ENCODE measurements at places on chromosomes 5 and 9.

DNA sequence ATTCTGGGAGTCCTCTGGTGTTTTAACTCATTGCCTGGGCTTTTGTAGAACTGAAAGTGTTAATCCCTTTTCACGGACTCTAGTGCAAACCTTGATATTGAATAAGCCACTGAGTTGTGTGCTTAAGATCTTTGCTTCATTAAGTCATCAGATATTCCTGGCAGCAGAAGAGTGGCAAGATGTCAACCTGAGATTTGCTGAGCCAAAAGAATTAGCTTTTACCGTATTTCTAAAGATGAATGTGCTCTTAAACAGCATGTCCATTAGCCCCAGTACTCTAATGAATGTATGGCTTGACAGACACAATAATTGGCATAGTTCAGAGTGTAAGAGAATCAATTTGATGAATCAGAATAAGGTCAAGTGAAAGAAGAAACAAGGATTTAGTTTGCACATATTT lies 87.2 kb upstream of the CDH6 start:
- no peak for DNase-seq

DNA sequence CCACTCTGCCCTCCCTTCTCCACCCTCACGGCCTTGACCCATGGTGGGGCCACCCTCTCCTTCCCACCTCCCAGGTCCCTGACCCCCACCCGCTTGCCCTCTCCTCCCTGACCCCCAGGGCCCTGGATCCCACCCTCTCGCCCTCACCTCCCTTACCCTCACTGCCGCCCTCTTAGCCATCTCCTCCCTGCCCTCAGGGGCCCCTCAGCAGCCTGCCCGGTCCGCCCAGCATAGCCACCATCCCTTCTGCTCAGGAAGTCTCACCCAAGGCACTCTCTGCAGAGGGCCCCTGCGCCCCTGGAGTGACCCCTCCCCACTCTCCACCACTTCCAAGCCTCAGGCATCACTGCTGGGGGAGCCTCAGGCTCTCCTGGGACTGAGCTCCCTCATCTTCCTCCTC lies 66.3 kb downstream of the MRPL36 start:
- DNase-seq, result no peak

DNA sequence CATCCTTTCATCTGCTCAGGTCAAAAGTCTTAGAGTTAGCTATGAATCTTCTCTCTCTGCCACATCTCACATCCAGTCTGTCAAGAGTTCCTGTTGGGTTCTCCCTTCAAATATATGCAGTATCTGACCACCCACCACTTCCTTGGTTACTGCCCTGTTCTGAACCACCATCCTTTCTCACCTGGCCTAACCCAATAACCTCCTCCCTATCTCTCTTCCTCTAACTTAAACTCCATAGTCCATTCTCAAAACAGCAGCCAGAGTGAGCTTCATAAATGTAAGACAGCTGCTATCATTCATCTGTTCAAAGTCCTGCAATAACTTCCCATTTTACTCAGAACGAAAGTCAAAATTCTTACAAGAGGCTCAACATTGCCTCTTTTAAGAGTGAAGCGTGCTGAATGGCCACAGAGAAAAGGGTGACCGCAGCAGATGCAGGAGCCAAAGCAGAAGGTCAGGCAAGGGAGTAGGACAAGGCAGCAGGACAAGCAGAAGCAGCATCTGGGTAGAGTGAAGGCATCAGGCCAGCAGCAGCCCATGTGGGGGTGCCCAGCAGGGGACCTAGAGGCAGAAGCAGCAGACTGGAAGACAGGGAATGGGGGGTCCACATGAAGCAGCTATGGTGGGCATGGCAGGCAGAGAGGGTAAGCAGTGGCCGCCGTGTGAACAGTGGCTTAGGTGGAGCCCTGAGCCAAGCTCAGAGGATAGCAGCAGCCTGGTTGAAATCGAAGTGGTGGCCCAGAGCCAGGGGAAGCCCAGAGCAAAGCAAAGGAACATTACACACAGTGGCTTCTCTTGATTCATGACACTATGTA lies 39.3 kb upstream of the CDC42SE2 start:
- DNase-seq, result no peak

DNA sequence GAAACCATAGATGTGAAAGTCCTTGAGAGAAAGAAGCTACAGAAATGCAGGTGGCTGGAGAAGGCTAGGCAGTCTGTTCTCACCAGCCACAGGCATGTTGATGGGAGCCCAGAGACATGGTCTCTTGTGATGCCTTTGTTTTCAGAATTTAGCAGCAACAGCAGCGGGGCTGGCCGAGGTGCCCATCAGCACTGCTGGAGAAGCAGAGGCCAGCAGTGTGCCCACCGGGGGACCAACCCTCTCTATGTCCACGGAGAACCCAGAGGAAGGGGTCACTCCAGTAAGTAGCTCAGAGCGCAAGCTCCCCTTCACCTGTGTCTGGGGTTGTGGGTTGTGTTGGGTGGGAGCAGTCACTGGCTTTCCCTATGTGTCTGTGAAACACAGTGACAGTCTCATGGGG lies 59.6 kb downstream of the COL15A1 start:
- DNase-seq, result no peak

DNA sequence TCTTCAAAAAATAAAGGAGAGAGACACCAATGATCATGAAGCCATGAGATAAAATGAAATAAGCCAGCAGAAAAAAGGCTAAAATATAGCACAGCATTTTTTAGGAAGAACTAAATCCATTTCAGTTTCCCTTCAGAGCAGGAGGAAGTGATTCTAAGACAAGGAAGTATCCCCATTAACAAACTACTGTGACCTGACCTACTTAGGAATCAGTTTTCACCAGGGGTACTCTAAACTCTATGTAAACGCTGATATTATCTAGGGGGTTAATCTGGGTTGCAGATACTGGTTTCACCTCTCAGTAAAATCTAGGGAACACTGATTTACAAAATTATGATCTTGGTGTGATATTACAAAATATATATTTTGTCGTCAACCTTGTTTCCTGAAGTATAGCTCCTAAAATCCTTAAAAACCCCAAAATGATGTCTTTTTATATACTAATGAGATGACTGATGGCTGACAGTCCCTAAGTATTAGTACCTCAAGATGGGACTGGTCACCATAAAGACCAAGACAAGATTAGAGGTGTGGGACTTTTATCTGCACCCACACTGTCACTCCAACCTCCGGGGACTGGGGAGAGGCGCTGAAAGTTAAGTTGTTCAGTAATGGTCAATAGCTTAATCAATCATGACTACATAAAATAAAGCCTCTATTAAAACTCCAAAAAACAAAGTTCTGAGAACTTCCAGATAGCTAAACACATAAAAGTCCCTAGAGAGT lies 2.9 kb upstream of the FNBP1 start:
- DNase-seq, result no peak

Measured in stimulated activated CD8-positive, alpha-beta memory T cell treated with anti-CD3 and anti-CD28 coated beads, Interleukin-15, amount 100 ng/mL, for 48 hours (primary cell).